Activated CD4-positive, alpha-beta T cell treated with anti-CD3 and anti-CD28 coated beads for 4 hours (primary cell): ENCODE measurements at places on chromosomes 3 and 15.

DNA sequence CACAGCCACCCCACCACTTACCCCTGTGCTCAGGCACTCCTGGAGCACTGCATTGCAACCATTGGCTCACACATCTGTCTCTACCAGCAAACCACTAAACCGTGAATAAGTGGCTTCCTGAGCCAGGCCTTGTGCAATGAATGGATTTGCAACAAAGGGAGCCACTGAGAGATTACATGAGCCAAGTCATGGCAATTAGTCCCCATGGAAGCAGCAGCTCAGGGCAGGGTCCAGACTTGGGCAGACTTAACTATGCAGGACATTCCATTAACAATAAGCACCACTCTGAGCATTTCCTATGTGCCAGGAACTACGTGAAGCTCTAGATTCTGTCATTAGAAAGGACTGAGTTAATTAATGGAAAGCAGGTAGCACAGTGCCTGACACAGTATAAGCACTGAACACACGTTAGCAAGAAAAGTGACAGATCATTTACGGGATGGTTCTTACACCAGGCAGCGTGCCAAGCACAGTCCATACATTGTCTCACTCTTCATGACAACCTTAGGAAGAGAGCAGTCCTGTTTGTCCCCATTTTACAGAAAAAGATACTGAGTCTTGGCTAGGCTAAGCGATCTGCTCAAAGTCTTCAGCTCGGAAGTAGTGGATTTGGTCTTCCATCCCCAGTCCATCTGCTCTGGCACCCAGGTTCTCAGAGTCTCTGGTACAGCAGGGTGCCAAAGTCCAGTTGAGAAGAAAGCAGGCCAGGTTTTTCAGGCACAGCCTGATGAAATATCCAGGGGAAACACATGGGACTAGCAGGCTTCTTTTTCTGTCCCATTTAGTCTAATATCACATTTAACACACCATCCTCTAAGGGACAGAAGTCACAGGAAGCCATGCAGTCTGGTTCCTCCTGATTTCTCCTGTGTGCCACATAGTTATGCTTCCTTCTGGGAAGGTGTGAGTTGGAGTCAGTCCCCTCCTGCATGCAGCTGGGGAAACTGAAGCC, 44.1 kb downstream of the LIPC start:
- no peak for DNase-seq

GRCh38 chr15:81296673-81297072, 27.3 kb downstream of the STARD5 start:
- peak; percentile 48 for DNase-seq

GRCh38 chr3:33184863-33185262, 33.7 kb downstream of the SUSD5 start:
- DNase-seq = no peak

DNA sequence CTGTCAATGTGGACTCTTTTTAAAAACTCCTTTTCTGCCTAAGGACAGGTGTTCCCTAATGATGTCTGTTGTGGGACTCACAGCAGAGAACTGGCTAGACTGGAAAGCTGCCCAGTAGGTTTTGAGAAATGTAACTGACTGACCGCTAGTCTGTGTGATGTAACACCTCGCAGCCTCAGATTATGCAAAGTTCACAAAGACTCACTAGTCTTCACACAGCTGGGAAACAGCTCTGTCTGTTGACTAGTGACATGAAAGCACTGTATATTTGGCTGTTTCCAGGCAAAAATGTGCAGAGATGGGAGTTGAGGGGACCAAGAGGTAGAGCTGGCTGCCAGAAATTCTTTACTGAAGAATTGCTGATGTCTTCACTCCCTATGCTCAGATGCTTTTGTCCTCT, 10.3 kb downstream of the PDZRN3 start:
- DNase-seq = no peak

DNA sequence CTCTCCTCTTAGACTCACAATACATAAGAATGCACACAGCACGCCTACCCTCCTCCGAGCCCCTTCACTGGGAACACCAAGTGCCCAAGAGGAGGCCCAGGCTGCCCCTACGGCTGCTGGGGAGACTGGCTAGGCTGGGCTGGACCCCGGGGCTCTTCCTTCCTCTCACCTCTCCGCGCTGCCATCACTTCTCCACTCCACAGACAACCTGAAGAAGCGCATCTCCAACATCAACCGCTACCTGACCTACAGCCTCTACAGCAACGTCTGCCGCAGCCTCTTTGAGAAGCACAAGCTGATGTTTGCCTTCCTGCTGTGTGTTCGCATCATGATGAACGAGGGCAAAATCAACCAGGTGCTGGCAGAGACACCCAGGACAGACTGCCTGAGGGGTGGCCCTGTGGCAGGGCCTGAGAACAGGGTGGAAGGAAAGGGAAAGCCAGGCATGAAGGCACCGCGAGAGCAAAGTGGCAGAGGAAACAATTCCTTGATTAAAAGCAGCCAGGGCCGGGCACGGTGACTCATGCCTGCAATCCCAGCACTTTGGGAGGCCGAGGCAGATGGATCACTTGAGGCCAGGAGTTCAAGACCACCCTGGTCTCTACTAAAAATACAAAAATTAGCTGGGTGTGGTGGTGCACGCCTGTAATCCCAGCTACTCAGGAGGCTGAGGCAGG, 51.6 kb downstream of the SEMA3G start:
- no peak for DNase-seq

DNA sequence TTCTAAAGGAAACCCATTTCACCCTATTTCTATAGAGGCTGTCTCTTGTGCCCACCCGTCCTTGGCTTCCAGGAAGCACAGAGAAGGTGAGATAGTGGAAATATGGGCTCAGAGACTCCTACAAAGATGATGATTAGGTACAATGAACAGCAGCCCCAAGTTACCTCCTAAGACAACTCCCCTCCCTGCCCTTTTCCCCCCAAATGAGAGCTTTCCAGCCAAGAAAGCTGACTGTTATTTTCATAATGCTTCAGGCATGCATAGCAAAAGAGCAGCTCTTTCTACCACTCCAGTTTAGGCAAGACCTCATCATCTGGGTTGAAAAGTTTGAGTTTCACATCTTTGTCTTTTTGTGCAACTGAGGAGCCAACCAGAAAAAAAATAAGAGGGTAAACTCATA, 248.8 kb upstream of the ADAMTS9 start:
- no peak for DNase-seq

DNA sequence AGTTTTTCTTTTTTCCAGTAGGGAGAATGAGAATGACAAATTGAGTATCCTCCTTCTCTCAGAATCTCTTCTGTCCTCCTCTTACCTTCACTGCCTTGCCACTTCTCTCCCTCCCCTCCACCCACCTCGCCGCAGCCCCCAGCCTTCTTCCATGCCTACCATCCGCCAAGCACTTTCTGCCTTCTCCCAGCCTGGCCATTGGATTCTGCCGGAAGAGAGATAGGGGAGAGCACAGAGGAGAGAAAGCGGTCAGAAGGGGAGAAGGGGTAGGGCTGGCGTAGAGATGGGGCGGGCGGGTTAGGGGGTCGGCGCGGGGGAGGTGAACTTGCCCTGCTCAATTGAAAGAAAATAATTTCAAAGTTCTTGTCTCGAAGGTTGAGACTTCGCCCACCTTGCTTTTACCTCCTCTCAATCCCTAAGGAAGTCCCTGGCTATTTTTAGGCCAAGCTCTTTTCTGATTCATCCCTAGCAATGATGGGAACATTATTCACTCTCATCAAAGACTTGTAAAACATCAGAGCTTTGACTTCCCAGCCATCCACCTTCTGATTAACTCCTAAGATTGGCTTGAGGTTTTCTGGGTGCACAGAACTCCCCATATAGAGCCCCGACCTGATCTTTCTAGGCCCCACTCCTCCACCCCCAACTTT, 811 bp downstream of the C3orf52 start:
- DNase-seq = no peak

DNA sequence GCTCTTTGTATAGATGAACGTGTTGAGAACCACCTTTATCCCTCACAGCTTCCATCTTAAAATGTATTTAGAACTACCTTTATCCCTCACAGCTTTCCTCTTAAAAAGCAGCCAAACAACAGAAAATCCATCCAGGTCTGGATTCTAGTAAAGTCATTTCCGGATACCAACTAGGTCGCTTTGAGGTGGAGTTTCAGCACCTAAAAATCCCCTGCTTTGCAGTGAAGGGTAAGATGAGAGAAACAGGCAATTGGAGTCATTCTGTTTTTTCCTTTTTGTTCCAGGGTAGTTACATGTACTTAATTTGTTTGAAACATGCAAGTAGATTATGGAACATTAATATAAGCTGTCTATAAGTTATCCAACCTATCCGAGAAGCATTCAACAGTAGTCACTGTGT, 192.0 kb downstream of the UBE2E2 start:
- DNase-seq = no peak
